HFF-Myc (cell line): ENCODE measurements at places on chromosomes 2 and 18.

- peak; percentile 88 for DNase-seq
Observed at GRCh38 chr2:20617892-20618467, 32.9 kb downstream of the HS1BP3 start.

DNA sequence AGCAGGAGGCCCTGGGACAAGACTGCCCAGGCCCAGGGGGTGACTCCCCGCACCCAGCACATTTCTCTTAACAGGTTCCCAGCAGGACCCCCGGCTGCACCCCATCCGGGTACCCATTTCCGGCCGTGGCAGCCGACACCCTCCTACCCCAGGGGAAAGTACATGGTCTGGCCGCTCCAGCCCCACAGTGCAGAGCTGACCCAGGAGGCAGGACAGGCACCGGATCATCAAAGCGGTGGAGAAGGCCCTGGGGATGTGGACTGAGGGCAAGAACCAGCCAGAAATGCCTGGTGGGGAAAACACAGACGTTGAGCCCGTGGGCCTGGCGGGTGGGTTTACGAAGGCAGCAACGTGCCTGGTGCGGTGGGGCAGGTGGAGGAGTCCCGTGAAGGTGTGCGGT is 79.5 kb upstream of the GPC1 start:
- no peak for DNase-seq

- peak; percentile 15 for DNase-seq
Observed at GRCh38 chr2:6524691-6525474, 340.8 kb downstream of the CMPK2 start.

DNA sequence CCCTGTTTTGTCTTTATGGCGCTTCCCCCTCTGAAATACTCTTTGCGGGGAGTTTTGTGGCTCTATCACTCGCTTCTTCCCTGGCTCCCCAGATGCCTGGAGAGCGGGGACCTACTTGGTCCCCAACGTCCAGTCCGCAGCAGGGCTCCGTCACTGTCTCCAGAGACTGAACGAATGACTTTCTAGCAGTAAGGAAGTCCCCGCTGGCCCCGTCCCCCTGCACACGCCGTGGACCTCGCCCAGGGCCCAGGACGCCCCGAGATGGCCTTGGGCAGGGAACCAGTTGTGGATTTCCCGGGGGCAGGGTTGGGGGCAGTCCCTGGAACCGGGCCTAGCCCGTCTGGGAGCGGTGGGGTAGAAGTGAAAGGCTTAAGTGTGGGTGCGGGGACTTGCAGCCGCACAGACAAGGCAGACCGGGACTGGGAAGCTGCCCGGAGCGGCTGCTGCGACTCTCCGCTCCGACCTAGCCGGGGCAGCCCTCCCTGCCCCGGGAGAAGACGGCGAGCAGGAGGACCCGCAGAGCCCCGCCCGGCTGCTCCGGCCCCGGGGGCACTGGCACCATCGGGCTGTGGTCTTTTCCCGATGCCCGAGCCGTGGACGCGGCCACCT is 821 bp upstream of the EPHA4 start:
- DNase-seq, result no peak

- no peak for DNase-seq
Observed at GRCh38 chr2:20549691-20550348, 101.1 kb downstream of the HS1BP3 start.

GRCh38 chr2:40564184-40564583 is 112.3 kb upstream of the SLC8A1 start:
- DNase-seq, result no peak

DNA sequence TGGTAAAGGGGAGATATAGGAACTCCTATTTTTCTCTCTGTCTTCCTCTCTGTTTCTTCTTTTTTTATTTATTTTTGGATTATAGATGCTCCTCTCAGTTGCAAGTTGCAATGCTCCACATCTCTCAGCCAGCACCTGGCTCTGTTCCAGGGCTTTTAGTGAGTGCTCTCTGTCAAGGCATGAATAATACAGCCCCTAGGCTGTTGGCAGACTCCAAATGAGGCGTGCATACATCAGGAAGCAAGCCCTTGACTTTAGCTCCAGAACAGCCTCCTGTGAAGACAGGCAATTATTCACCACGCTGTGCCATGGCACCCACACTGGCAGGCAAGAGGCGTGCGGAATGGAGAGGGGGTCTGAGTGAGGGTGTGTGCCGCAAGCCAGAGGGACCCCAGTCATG is 228.1 kb upstream of the PXDN start:
- no peak for DNase-seq

DNA sequence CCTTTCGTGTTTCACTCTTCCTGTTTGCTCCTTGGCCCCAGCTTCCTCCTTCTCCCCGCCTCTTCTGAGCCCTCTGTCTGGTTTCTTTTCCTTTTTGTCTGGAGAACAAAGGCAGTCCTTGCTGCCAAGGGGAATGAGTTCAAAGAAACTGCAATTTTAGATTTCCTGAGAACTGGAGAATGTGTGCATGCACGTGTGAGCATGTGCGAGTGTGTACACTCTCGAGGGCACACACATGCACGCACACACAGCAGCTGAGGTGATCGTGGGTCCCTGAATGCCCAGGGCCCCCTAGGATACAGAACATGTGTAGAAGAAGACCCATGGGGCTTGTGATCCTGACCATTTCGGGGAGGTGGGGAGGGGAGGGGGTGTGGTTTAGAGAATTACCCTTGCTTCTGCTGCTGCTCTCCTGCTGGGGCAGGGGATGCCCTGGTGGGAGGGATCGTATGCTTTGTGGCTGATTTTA is 151.8 kb downstream of the DYSF start:
- no peak for DNase-seq
